K562 (cell line): ENCODE measurements at places on chromosomes 2 and 18. TPM values are rescaled to one million over a fixed set of nuclear protein-coding genes. Genes with fewer than 3 reads are reported as not detected.

- no peak overlapping the region for H3K4me3 ChIP-seq
- H3K27ac ChIP-seq: peak overlapping the region; percentile 46; the same call in 1 of the 3 replicates
- peak; percentile 25 for DNase-seq
- no peaks in the 10 kb centered on the region for H3K27me3 ChIP-seq
- peaks cover 30% of the 10 kb centered on the region for H3K4me1 ChIP-seq
These were observed 34.1 kb downstream of the NFATC1 start for GRCh38 chr18:79429785-79430281.

DNA sequence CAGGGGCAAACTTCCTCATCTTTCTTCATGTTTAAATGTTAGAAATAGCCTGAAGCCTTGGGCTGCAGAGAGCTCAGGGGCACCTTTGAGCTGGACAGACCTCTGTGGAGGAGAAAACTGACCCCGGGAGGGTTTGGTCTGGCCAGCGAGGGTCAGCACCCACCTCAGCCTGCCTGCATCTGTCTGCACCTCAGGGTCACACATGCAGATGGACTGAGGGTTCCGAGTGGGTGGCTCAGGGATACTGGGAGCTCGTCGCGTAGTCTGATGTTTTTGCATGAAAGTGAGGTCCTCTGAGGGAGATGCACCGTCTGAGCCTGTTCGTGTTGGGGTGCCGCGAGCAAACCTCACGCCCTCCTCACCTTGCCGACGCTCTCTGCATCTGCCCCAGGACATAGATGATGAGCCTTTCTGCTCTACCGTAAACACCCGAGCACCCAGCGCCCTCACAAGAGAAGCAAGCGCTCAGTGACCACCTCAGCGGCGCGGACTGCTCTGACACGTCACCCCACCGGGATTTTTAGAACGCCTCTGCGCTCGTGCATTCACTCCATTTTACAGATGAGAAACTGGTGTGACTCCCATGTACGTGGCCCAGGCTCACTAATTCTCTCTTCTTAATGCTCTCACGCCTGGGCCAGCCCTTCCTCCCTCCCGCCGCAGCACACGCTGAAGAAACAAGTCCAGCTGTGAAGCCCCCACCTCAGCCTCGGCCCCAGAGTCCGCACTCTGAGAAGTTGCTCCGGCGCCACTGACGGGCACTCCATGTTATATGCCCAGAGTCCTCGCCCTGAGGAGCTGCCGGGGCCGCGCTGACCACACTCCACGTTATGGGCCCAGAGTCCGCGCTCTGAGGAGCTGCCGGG is 9.5 kb downstream of the KCNG2 start:
- H3K36me3 ChIP-seq: no peaks in the 10 kb centered on the region
- H3K4me1 ChIP-seq: no peaks in the 10 kb centered on the region
- no peak overlapping the region for H3K4me3 ChIP-seq
- no peak for DNase-seq

DNA sequence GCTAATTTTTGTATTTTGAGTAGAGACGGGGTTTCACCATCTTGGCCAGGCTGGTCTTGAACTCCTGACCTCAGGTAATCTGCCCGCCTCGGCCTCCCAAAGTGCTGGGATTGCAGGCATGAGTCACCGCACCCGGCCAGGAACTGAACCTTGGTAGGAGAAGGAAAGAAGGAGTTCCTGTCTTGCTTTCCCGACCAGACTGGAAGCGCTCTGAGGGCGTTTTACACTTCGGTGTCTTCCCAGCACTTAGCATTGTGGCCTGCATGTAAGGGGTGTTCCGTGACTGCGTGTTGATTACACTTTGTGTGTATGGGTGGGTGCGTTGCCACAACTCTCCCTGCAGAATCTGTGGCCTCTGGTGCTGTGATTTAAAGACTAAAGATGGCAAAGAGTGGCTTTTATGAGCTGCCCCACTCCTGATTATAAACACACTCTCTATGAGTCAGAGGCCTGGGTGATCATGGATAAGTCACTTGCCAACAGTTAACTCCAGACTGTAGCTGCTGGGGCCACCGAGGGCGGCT is 46.0 kb downstream of the ODC1 start:
- no peak for DNase-seq
- H3K27ac ChIP-seq: no peak overlapping the region
- H3K4me1 ChIP-seq: peaks cover 5% of the 10 kb centered on the region; the same call in 2 of the 3 replicates
- H3K36me3 ChIP-seq: peaks cover 28% of the 10 kb centered on the region; the same call in 2 of the 3 replicates
- H3K27me3 ChIP-seq: no peaks in the 10 kb centered on the region
- H3K4me3 ChIP-seq: no peak overlapping the region

The RFX8 gene
- not detected in 2 replicates for total RNA-seq

- no peak overlapping the region for H3K27ac ChIP-seq
- H3K4me3 ChIP-seq: no peak overlapping the region
- H3K36me3 ChIP-seq: no peaks in the 10 kb centered on the region
- no peaks in the 10 kb centered on the region for H3K4me1 ChIP-seq
- no peak for DNase-seq
These were observed 54.3 kb upstream of the RMDN2 start for GRCh38 chr2:37870829-37871228.
